Thoracic aorta (tissue), 2 donors: ENCODE measurements at places on chromosomes 16 and 17. TPM values are rescaled to one million over a fixed set of nuclear protein-coding genes. Genes with fewer than 3 reads are reported as not detected.
A peak's percentile ranks its signal among the peaks of the same experiment; 100 is the strongest.

DNA sequence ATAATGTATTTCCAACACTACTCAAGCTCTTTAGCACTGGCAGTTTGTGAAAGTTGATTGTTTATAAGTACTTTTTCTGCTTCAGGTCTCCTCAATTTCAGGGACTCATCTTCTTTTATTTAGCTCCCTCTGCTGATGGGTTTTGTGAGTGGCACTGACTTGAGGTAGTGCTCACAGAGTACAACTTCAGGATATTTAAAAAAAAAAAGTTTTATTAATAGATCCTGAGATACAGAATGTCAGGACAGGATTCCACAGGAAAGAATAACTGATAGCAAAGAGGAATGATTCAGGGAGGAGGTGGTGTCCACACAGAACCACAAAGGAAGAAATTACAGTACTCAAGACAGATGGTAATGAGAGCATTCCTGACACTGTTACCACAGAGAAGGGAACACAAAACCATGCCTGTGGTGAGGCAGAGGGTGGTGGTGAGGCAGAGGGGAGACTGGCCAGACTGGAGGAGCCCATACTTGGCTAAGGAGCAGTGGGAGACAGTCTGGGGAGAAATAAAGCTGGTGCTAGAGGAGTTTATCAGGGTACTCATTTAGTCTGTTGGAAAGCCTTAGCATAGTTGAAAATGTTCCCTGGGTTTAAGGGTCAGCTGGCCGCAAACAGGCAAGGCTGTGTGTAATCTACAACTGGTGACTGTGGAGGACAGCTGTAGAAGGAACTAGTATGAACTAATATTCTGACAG is 63.7 kb downstream of the SPAG9 start:
- H3K27me3 ChIP-seq, result no peaks in the 10 kb centered on the region
- H3K4me1 ChIP-seq, result peaks cover 15% of the 10 kb centered on the region
- H3K27ac ChIP-seq, result peak overlapping the region; percentile 30
- H3K36me3 ChIP-seq, result no peaks in the 10 kb centered on the region
- no peak for DNase-seq

GRCh38 chr17:47983492-47984223 is 12.7 kb downstream of the CDK5RAP3 start:
- no peak for DNase-seq
- H3K27me3 ChIP-seq, result no peaks in the 10 kb centered on the region
- peaks cover 24% of the 10 kb centered on the region for H3K36me3 ChIP-seq
- peaks cover 9% of the 10 kb centered on the region for H3K4me1 ChIP-seq
- no peak overlapping the region for H3K4me3 ChIP-seq

The TAT gene
- not detected for total RNA-seq

DNA sequence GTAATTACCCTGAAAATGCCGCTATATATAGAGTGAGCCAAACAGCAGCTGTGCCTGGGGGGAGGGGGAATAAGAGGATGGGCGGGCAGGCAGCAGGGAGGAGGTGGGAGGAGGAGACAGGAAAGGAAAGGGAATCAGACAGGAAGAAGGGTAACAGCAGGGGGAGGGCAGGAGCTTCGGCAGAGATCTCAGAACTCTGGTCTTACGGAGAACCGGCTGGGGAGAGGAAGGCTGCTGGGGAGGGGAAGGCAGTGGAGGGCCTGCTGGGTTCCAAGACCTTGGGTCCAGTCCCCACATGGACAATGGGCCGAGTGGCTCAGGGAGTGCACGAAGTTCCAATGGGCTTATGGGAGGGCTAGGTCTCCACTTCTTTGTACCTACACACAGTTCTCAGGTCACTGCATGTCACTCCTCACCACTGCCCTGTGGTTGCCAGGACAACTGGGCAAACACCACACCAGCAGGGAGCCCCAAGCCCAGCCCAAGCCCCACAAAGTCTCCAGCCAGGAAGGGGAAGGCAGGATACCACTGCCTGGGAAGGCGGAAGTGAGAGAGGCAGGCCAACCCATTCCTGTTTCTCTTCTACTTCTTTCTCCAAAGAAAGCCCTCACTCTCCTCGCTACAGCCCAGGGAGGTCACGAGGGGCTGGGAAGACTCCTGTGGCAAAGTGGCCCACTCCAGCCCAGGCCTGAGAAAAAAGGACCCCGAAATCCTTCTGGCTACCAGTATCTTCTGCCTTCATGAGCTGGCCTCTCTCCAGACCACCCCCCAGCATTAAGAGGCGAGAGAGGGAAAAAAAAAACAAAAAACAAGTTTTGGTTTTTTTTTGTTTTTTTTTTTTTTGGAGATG is 25.3 kb downstream of the G6PC3 start:
- no peaks in the 10 kb centered on the region for H3K27me3 ChIP-seq
- H3K4me1 ChIP-seq, result peaks cover 53% of the 10 kb centered on the region
- peak overlapping the region; percentile 48 for H3K4me3 ChIP-seq
- peak overlapping the region; percentile 75 for H3K27ac ChIP-seq
- peaks cover 29% of the 10 kb centered on the region for H3K36me3 ChIP-seq
- no peak for DNase-seq

DNA sequence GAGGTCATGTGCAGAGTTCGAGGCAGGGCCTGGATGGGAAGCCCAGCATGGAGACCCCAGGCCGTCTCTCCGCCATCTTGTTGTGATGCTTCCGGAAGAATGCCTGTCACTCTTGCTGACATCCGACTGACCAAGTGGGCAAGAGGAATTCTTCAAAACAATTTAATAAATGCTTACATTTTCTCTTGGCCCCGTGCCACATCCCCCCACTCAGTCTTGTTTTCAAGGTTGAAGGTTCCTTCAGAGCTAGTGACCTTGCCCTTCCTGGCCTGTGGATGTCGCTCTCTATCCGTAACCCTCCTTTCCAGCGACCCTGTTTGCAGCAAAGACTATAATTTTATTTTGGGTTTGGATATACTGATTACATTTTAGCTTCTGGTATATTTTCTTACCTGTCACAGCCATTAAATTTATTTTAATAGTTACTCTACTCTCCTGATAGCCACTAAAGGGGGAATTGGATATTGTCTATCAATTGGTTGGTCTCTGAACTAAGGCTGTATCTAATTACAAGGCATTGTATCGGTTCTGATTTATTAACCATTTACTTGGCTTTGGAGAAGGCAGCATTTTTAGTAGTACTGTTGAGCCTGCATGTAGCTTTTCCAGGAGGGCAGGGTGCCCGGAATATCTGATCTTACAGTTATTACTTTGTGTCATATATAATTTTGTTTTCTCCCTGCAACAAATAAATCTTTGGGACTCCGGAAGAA is 264.5 kb downstream of the WWOX start:
- DNase-seq, result no peak
- H3K4me1 ChIP-seq, result no peaks in the 10 kb centered on the region
- H3K27ac ChIP-seq, result no peak overlapping the region
- no peak overlapping the region for H3K4me3 ChIP-seq

DNA sequence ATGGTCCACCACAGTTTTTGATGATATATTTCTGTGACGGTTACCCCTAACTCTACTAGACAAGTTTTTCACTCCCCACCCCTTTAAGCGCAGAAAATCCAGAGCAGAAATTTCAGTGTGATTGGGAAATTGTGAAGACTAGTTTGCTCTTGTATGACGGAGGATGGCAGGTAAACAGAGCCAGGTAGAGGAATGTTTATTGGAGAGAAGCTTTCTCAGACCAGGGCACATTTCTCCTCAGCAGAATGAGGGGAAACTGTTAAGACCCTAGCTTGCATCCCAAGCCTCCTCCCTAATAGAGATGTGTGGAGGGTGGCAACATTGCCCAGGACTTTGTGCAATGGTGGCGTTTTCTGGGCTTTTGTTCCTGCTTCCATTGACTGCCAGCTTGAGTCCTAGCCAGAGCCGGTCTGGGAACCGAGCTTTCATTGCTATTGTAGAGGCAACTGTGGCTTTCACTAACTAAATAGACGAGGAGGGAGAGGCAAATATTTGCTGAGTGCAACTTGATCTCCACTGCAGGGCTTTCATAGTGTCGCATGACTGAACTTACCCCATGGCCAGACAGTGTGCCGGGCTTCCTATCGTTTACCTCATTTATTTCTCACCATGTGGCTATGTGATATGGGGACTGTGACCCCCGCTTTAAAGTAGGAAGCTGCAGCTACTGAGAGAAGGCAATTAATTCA is 159.6 kb upstream of the MPHOSPH6 start:
- no peak overlapping the region for H3K27ac ChIP-seq
- no peaks in the 10 kb centered on the region for H3K4me1 ChIP-seq
- H3K27me3 ChIP-seq, result no peaks in the 10 kb centered on the region

The PHOSPHO1 gene
- not detected for total RNA-seq

The ZFP3 gene
- 6.6 TPM for total RNA-seq

- no peaks in the 10 kb centered on the region for H3K27me3 ChIP-seq
- peak overlapping the region; percentile 67 for H3K27ac ChIP-seq
- peaks cover 40% of the 10 kb centered on the region for H3K4me1 ChIP-seq
- no peak overlapping the region for H3K4me3 ChIP-seq
- no peaks in the 10 kb centered on the region for H3K36me3 ChIP-seq
- DNase-seq, result no peak
These were observed 63.0 kb downstream of the SMG6 start for GRCh38 chr17:2240541-2240940.

DNA sequence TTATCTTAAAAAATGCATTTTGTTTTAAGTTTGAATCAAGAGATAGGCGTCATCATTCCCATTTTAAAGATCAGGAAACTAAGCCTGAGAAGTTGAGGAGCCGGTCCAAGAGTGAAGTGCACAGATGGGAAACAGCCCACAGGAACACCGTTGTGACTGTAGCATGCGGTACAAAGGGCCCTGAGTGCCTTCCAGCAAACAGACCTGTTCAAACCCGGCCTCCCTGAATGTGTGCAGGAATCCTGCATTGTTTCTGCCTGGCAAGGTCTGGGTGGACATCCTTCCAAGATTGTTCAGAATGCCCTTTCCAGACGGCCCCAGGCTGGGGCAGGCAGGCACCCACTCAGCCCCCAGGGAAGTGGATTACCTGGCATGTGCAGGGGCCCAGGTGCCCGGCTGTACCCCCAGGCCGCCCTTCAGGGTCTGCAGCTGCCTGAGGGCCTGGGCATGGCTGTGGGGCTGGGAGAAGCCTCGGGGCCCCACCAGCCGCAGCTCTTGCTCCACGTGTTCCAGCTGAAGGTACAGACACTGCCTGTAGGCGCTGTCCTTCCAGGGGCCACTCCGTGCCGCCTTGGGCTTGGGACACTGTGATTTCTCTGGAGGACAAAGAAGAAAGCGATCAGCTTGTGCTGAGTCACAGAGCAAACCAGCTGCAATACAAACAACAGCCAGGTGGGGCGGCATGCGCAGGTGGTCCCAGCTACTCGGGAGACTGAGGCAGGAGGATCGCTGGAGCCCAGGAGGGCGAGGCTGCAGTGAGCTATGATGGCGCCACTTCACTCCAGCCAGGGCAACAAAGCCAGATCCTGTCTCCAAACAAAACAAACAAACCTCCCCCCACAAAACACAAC is 45.0 kb upstream of the GCSH start:
- H3K27ac ChIP-seq, result no peak overlapping the region
- no peaks in the 10 kb centered on the region for H3K27me3 ChIP-seq
- H3K4me1 ChIP-seq, result no peaks in the 10 kb centered on the region
- H3K36me3 ChIP-seq, result no peaks in the 10 kb centered on the region
- H3K4me3 ChIP-seq, result no peak overlapping the region

GRCh38 chr16:52404546-52404945 is 142.4 kb downstream of the TOX3 start:
- no peak for DNase-seq
- no peaks in the 10 kb centered on the region for H3K36me3 ChIP-seq

The CACNG1 gene
- total RNA-seq, result not detected

The KRTAP9-8 gene
- not detected for total RNA-seq

GRCh38 chr16:65950211-65950610 is 416.3 kb upstream of the CDH5 start:
- no peak for DNase-seq
- no peaks in the 10 kb centered on the region for H3K36me3 ChIP-seq
- no peak overlapping the region for H3K4me3 ChIP-seq
- H3K4me1 ChIP-seq, result no peaks in the 10 kb centered on the region
- H3K27me3 ChIP-seq, result no peaks in the 10 kb centered on the region

- no peak overlapping the region for H3K4me3 ChIP-seq
- H3K36me3 ChIP-seq, result no peaks in the 10 kb centered on the region
- no peak for DNase-seq
- no peak overlapping the region for H3K27ac ChIP-seq
These were observed 201.7 kb upstream of the NLRP1 start for GRCh38 chr17:5785867-5786509.
